ENCODE measurements at places on chromosomes 6 and 20. TPM values are rescaled to one million over a fixed set of nuclear protein-coding genes. Genes with fewer than 3 reads are reported as not detected.
A peak's percentile ranks its signal among the peaks of the same experiment; 100 is the strongest.

Gene NEURL2
- 1.7 TPM for total RNA-seq

Gene SLC22A7
- total RNA-seq, result not detected

Gene GNAS
- 1,193 TPM for total RNA-seq

Gene SEMG1
- total RNA-seq, result not detected

Gene B3GALT4
- total RNA-seq, result 0.88 TPM

Gene DDRGK1
- total RNA-seq, result 62.0 TPM

Gene TRIM27
- total RNA-seq, result 35.6 TPM

Gene SPO11
- total RNA-seq, result not detected

Gene ELOVL2
- total RNA-seq, result not detected

Gene IPCEF1
- 0.33 TPM for total RNA-seq

Gene TENT5A
- 63.5 TPM for total RNA-seq

- no peak for DNase-seq
These were observed 139.6 kb downstream of the AIG1 start for GRCh38 chr6:143200167-143200770.

DNA sequence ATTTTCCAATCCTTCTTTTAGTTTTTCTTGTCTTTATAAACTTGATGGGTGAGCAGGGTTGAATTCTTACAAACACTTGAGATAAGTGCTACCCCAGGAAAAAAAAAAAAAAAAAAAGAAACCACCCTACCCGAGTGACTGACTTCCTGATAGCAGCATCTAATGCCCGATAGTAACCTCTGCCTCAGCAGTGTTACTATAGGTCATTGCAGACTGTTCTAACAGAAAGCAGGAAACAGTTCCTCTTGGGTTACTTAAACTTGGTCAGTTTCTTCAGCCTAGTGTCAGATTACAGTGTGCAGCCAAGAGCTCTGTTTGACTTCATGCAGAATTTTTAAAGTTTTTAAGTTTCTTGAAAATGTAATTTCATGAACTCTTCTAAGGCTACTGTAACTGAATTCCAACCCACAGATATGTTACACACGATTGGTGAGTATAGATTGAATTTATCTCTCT, 2.1 kb downstream of the MYLIP start:
- DNase-seq, result peak; percentile 63

DNA sequence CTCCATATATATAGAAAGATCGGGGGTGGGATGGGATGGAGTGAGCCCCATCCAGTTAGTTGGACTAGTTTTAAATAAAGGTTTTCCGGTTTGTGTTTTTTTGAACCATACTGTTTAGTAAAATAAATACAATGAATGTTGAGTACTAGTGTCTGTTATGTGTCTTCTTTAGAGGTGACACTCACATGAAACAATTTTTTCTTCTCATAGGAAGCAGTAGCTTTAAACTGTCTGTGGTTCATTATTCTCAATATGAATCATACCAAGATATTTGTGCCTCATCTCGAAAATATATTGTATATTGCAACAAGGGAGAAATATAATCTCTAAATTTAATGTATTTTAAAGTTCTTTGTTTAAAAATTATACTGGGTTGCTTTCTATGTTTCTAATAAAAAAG, 33.4 kb downstream of the HSF2 start:
- DNase-seq, result no peak

GRCh38 chr6:13526357-13526726, 38.9 kb upstream of the GFOD1 start:
- DNase-seq, result no peak

DNA sequence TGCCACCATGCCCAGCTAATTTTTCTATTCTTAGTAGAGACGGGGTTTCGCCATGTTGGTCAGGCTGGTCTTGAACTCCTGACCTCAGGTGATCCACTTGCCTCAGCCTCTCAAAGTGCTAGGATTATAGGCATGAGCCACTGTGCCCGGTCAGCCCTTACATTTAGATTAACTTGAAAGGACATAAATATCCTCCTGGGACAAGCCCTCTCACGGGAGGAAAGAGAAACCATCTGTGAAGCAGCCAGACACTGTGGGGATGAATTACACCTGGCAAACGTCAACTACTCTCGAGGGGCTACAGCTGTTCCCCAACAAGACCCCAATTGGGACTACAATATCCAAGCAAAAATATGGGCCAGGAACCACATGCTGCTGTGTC, 32.7 kb upstream of the SAMHD1 start:
- no peak for DNase-seq

DNA sequence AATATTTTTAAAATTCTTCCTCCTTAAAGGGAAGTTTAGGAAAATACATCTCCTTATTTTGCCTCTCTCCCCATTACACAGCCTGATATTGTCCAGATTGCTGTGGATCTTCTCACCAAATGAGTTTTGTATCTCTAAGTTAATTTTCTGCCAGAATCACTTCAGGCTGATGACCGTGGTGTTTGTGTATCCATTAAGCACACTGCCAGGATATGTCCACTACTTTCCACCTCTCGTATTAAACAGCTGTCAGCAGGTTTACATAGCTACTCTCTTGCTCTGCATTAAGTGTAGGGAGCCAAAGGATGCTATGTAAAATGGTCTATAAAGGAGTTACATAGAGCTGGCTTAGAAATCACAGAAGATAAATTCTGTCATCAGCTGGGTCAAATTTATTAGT, 201.1 kb downstream of the ZFAND3 start:
- DNase-seq, result no peak

- DNase-seq, result no peak
These were observed 38.4 kb downstream of the THBS2 start for GRCh38 chr6:169215201-169215681.

DNA sequence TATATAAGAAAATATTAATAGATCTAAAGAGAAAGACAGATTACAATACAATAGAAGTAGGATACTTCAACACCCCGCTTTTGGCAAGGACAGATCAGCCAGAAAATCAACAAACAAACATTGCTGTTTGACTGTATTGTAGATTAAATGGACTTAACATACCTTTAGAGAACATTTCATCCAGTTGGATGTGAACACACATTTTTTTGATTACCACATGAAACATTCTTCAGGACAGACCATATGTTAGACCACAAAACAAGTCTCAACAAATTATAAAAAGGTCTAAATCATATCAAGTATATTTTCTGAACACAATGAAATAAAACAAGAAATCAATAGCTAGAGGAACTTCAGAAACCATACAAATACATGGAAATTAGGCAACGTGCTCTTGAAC, 148.2 kb downstream of the TRMT11 start:
- DNase-seq, result no peak

DNA sequence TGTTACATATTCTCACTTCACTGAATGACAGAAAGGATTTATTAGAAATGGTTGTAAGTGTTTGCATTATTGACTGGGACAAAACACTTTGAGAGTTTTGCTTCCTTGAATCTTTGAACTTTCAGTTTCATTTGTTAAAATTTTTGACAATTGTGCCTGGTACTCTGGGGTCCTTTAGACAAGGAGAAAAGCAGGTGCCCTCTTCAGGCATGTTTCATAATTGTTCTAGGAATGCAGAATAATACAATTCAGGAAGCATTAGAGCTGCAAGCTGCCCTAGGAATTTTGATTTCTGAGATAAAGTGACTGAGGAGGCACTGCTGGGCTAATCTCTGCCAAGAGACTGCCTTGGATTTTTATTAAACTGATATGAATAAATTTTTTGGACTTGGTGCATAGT, 49.7 kb downstream of the TOP1 start:
- DNase-seq, result peak; percentile 72

DNA sequence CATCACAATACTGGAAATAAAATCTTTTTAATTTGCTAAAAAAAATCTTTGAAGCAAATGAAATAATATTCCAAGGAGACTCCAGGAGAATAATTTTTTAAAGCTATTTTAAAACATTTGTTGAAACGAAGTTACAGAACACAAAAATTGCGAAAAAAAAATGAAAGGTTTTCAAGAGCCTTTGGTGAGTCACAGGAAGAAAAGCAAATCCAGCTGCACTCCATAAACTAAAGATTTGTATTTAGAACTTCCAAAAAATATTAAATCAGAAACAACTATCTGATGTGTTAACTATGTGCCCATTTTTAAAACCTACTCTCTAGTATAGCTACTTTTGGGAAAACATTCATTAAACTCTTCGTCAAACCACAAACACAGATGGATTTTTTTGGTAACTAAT, 23.6 kb downstream of the PDSS2 start:
- no peak for DNase-seq

DNA sequence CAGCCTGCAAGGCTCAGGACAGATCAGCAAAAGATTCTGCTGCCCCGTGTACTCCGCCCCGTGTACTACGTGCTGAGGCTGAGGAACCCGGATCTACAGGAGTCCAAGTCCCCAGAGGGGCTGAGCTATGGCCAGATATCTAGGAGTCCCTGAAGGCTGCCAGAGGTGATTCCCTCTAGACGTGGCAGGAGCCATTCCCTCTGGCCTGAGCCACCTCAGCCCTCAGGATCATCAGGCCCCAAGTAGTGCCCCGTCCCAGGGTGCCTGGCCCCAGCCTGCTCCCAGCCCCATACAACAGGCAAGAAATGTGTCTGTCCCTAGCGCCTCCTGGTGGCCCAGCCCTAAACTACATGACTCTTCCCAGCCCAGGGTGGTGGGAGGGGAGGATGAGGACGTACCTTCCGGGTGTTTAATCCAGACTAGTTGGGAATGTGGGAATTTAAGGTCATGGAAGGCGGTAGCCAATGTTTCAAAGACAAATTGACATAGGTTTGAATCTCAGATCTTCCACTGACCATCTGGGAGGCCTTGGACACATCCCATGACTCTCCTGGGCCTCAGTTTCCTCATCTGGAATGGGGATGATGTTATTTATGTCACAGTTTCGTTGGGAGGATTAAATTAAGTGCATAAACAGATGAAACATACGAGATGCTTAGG, 49.4 kb upstream of the PTPN1 start:
- peak; percentile 71 for DNase-seq

DNA sequence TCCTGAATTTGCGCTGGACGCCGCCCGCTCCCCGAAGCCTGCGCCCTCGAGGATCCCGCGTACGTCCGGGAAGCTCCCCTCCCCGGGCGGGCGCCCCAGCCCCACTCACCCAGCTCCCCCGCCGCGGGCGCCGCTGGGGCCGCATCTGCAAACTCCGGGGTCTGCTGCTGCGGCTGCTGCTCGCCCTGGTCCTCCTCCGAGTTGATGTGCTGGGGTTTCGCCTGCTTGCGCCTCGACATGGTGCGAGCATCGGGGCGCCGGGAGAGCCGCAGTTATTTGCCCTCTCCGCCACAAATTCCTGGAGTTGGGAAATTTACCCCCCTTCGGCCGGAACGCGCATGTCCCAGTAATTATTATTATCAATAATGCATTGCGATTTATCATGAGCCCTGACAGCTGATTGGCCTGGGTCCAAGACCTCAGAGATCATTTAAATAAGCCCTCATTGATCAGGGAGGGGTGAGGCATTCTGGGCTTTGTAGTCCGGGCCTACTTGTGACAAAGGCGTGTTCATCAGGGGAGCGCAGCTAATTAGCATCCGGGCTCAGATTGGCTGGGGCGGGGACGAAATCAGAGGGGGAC, at the start of gene SALL4:
TSS of gene SALL4 (minus strand) at position 352 of the 582 bp plus-strand sequence. CDS start at position 239, 113 bp downstream.
- DNase-seq, result no peak

DNA sequence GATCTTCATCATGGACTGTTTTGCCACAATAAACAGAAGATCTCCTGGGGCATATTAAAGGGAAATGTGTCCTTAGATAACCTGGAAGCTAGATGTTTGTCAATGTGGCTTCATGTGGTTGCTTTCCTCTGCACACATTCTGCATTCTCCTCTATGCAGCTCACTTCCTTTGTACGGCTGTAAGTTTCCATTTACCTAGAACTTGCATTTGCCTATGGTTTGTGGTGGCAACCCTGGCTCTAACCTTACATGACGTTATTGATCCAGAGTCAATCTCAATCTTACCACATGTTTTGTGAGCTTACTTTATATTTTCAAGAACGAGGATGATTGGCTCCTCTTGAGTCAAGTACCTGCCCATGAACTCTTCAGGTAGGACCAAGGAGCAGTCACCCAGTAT, 863.1 kb downstream of the MAFB start:
- DNase-seq, result no peak

GRCh38 chr6:44232676-44233566, 9.5 kb downstream of the SLC29A1 start:
- DNase-seq, result no peak

DNA sequence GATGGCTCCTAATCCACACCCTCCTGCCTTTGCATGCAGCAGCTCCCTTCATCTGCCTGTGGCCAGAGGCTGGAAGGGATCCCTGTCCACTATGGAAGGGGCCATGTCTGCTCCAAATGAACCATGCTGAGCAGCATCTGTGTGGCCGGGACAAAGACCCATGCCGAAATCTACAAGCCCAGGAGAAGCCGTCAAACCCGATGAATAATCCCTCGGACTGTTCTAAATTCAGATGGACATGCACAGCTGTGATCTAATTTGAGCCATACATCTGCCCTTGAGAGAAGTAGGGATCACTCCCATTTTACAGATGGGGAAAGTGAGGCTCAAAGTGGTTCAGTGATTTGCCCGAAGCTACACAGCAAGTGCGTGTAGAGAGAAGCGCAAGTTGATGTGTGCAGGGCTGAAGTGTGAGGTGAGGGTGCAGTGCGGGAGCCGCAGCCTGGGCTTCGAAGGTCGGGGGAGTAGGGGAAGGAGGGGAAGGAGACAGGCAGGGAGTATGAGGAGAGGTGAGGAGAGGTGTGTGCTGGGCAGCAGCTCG, 22.6 kb upstream of the CDH22 start:
- DNase-seq, result no peak

DNA sequence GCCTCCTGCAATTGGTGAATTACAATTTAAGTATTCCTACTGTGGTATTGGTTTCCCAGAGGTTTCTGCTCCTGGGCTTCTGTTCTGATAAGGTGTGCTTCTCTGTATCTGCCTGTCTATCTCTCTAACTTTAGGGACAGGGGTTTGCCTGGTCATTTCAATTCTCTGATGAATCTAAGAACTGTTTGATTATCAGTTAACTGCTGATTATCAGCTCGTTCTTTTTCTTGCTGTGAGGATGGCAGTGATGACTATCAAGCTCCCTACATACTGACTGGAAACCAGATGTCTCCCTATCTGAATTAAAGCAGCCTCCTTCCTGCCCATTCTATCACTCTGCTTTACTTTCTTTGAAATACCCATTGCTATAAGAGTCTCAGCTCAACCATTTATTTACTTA, 120.5 kb downstream of the INSM1 start:
- DNase-seq, result no peak

- DNase-seq, result no peak
These were observed 127.7 kb upstream of the SUPT3H start for GRCh38 chr6:45505470-45505869.

DNA sequence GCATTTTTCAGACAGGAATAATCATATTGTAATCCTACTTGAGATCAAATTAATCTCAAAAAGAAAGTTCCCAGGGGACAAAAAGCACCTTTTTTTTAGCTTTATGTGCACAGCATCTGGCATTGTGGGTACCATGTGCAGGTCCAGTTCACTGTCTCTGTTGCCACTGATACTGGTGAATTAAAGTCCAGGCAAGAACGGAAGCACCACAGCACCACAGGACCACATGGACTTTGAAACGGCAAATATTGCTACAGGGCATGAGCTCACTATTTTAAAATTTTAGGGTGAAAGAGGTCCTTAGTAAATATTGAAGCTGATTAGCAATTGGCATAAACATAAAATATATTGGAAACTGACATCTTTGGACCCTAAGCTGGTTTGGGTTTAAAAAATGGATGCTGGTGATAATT, 709.0 kb downstream of the EPM2A start:
- no peak for DNase-seq
